ENCODE measurements at places on chromosomes 16 and 17.

- DNase-seq, result no peak
Observed at GRCh38 chr17:41653421-41653820, 29.0 kb upstream of the KRT17 start.

DNA sequence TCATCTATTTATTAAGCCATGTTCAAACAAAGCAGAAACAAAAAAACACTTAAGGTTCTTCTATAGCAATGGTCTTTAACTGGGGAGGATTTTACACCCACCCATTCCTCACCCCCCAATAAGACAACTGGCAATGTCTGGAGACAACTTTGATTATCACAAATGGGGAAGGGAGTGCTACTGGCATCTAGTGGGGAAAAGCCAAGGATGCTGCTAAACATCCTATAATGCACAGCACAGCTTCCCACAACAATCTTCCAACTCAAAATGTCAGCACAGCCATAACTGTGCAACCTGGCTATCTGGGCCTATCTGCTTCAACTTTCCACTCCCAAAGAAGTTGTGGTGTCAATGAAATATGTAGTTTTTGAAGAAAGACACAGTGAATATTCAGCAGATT, 1044.4 kb downstream of the CDH8 start:
- no peak for DNase-seq

- DNase-seq, result no peak
Observed at GRCh38 chr17:73625991-73626673, 18.1 kb downstream of the SDK2 start.

GRCh38 chr17:57545731-57546342, 199.3 kb downstream of the CCDC182 start:
- DNase-seq, result no peak

DNA sequence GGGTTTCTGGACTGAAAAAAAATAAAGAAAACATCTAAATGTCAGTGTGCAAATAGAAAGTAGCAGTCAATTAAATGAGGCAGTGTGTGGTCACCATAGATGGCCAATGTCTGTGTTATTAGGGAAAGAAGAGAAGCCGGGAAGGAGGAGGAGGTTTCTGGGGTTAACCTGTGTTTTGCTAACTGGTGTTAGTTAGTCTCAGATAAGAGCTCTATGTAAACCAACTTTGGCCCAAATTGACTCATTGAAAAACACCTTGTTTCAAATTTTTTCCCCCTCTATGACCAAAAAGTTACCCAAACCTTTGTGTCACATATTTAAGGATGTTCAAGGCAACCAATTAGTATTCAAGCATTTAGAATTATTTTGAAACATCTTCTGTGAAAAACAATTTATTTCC, 530.9 kb downstream of the MAF start:
- DNase-seq, result no peak

- DNase-seq, result no peak
Observed at GRCh38 chr16:75621170-75621477, 2.0 kb downstream of the ADAT1 start.

GRCh38 chr16:30470632-30470995, 1.9 kb upstream of the ITGAL start:
- no peak for DNase-seq

- DNase-seq, result no peak
Observed at GRCh38 chr17:32927201-32927723, 691 bp upstream of the TMEM98 start.

GRCh38 chr17:61457226-61457983, 5.2 kb downstream of the TBX4 start:
- DNase-seq, result no peak

- DNase-seq, result no peak
Observed at GRCh38 chr17:869567-870525, 87.7 kb downstream of the MRM3 start.

DNA sequence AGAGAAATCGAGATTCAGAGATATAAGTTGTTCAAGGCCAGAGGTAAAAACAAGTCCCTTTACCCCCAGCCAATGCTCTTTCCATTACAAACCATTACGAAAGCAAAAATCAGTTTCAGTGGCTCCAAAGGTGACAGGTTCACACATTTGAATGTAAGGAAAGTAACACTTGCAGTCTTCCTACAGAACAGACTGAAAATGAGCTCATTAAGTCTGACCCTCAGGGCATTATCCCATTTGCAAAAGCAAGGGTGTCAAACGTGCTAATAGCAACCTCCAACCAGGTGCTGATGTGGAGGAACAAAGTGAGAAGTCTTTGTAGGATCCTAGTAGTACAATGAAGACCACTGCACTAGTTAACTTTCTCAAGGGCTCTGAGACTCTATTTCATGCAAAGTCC, 65.2 kb downstream of the XPO6 start:
- DNase-seq, result no peak

- DNase-seq, result no peak
Observed at GRCh38 chr16:83652943-83653342, 154.8 kb upstream of the HSBP1 start.

GRCh38 chr16:4646773-4647643, 22.4 kb downstream of the MGRN1 start:
- no peak for DNase-seq

DNA sequence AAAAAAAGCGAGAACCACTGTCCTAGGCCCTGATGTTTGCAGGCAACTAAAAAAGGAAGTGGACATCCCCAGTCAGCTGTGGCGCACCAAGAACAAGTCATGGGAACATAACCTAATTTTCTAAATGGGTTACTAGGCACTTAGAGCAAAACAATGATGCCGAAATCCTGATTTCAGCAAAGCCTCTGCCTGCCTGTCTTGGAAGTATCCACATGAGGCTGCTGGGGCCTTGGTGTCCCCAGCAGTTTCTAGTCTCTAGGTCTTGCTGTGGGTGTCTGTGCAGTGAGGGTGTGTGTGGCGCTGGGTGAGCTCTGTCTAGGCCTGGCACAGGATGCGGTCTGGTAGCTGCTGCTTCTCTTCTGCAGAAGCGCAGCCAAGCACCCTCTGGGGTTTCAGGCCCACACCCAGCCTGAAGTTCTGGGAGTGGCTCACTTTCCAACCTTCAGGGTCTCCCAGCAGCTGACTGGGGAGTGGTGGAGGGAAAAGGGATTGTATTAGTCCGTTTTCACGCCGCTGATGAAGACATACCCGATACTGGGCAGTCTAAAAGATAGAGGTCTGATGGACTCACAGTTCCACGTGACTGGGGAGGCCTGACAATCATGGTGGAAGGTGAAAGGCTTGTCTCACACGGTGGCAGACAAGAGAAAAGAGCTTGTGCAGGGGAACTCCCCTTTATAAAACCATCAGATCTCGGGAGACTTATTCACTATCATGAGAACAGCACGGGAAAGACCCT, 21.1 kb downstream of the STH start:
- DNase-seq, result no peak

DNA sequence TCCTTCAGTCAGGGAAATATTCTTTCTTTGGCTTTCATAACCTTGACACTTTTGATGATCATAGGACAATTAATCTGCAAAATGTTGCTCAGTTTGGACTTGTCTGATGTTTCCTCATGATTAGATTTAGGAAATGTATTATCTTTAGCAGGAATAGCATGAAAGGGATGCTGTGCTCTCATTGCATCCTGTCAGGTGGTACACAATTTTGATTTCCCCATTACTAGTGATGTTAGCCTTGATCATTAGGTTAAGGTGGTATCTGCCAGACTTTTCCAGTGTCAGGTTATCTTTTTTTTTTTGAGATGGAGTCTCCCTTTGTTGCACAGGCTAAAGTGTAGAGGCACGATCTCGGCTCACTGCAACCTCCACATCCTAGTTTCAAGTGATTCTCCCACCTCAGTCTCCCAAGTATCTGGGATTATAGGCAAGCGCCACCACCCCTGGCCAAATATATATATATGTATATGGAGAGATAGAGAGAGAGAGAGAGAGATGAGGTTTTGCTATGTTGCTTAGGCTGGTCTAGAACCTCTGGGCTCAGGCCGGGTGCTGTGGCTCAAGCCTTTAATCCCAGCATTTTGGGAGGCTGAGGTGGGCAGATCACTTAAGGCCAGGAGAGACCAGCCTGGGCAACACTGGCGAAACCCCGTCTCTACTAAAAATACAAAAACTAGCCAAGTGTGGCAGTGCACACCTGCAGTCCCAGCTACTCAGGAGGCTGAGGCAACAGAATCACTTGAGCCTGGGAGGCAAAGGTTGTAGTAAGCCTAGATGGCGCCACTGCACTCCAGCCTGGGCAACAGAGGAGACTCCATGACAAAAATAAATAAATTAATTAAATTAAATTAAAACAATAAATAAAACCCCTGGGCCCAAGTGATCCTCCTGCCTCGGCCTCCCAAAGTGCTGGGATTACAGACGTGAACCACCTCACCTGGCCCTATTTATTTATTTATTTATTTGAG, 15.8 kb upstream of the CAVIN1 start:
- no peak for DNase-seq

DNA sequence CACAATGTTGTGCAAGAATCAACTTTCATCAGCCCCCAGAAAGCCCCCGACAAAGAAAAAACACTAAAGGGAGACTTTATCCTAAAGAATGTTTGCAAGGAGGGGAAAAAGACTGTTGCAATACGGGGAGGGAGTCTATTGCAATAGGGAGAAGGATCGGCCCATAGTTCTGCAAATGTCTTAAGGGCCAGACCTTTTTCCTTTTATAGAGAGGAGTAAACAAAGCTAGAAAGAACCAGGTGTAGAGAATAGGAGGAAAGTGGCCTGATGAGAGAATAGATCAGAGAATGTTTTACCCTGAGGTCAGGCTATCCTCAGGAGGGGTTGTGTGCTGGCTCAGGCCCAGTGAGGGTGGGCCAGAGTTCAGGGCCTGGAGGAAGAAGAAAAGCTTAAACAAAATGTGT, 8.7 kb upstream of the CAVIN1 start:
- no peak for DNase-seq

GRCh38 chr16:80627108-80627507, 86.3 kb downstream of the DYNLRB2 start:
- DNase-seq, result no peak

DNA sequence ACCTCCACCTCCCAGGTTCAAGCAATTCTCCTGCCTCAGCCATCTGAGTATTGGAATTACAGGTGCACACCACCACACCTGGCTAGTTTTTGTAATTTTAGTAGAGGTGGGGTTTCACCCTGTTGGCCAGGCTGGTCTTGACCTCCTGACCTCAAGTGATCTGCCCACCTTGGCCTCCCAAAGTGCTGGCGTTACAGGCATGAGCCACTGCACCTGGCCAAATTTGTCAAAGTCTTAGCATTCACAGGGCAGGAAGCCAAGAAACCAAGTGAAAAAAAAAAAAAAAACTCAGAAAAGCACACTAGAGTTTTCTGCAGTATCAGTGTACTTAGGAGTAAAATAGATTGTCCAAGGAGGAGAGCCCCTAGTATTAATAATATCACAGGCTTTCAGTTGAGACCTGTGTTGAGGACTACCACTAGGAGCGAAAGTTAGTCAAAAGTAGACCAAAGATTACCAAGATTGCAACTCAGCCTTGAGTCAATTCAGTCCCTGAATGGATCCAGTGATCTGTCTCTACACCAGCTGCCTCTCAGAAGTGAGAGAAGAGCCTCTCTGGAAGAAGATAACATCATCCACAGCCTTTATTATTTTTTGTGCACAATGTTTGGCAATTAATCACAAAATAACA, 159.7 kb downstream of the CEP112 start:
- DNase-seq, result no peak

DNA sequence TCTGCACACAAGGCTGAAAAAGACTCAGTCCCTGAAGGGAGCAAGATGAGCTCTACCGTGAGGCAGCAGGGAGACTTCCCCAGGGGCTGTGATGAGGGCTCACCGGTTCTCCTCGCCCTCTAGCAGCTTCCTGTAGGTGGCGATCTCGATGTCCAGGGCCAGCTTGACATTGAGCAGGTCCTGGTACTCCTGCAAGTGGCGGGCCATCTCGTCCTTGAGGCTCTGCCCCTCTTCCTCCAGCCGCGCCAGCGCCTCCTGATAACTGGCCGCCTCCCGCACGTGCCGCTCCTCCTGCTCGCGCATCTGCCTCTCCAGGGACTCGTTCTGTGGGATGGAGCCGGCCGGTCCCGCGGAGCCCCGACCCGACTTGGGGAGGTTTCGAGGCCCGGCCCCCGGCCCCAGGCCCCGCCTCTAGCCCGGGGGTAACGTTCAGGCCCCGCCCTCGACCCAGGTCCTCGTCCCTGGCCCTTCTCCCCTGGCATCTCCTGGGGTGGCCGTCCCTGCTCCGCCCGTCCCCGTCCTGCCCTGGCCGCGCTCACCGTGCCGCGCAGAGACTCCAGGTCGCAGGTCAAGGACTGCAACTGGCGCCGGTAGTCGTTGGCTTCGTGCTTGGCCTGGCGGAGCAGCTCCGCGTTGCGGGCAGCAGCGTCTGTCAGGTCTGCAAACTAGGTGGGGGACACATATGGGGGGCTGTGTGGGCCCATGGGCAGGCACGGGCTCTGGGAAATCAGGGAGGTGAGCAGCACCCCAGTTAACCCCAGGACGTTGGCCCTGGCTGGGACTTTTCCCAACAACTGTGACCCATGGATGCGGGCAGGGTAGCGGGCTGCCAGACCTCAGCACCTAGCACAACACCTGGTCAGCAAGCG, 3.9 kb downstream of the GFAP start:
- no peak for DNase-seq

- DNase-seq, result no peak
Observed at GRCh38 chr17:29640413-29640812, 17.7 kb upstream of the CORO6 start.
